Stimulated activated CD4-positive, alpha-beta T cell treated with anti-CD3 and anti-CD28 coated beads, Interleukin-1b, Interleukin-23, amount 100 ng/mL, for 4 hours (primary cell): ENCODE measurements at places on chromosomes 2 and 18.

- DNase-seq, result no peak
Observed at GRCh38 chr2:239726631-239727181, 298.4 kb downstream of the NDUFA10 start.

- DNase-seq, result no peak
Observed at GRCh38 chr2:98658816-98659490, 50.6 kb downstream of the UNC50 start.

- DNase-seq, result no peak
Observed at GRCh38 chr18:59332986-59333385, 14.5 kb upstream of the CPLX4 start.

DNA sequence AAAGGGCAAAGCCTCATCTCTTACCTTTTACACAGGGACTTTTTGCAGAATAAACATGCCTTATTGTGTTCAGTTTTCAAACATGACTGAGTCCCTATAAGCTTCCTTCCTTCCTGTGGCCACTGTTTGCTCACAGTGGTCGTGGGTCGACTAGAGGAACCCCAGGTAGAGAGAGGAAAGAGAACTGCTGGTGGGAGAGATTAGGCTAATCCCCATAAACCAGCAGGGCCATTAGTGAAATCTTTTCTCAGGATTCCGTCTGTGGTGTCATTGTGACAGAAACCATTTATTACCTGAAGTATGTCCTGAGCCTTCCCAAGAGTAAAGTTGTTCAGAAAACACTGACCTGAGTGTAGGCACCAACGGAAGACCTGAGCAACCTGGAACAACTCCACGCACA, 21.3 kb upstream of the BOD1L2 start:
- no peak for DNase-seq

- DNase-seq, result no peak
Observed at GRCh38 chr18:76914314-76914713, 92.0 kb downstream of the ZNF236 start.
